Uterus (tissue), 4 donors: ENCODE measurements at places on chromosomes 7 and 10. TPM values are rescaled to one million over a fixed set of nuclear protein-coding genes. Genes with fewer than 3 reads are reported as not detected.

Gene SLC35G1
- total RNA-seq, result 4.8 TPM

Gene EGR2
- total RNA-seq, result 1.5 TPM

GRCh38 chr10:3902809-3903410 is 117.9 kb upstream of the KLF6 start:
- DNase-seq, result no peak
- H3K27me3 ChIP-seq, result no peaks in the 10 kb centered on the region
- H3K36me3 ChIP-seq, result no peaks in the 10 kb centered on the region
- H3K4me3 ChIP-seq, result no peak overlapping the region
- no peaks in the 10 kb centered on the region for H3K4me1 ChIP-seq

- no peak overlapping the region for H3K27ac ChIP-seq
- no peaks in the 10 kb centered on the region for H3K4me1 ChIP-seq
- no peak overlapping the region for H3K4me3 ChIP-seq
- no peaks in the 10 kb centered on the region for H3K36me3 ChIP-seq
Measured at GRCh38 chr7:27615420-27616185, 47.1 kb downstream of the HIBADH start.

DNA sequence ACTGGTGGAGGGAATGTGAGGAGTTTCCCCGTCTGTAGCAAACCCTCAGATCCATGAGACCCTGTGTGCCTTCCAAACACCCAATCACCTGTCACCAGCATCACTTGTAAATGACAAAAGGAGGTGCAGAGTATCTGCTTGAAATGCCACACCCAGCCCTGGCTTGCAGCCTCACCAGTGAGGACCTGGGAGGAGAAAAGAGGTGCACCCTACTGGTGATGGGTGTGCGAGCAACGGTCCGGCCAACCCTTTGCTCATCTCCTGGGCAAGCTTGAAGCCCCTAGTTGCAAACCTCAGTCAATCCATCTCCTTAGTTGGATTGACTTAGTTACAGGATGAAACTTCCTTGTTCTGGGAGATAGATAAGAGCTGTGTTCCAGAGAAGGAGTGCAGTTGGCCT is 62.4 kb upstream of the WAPL start:
- no peak overlapping the region for H3K4me3 ChIP-seq
- no peaks in the 10 kb centered on the region for H3K4me1 ChIP-seq
- DNase-seq, result no peak
- no peaks in the 10 kb centered on the region for H3K27me3 ChIP-seq
- H3K36me3 ChIP-seq, result no peaks in the 10 kb centered on the region

DNA sequence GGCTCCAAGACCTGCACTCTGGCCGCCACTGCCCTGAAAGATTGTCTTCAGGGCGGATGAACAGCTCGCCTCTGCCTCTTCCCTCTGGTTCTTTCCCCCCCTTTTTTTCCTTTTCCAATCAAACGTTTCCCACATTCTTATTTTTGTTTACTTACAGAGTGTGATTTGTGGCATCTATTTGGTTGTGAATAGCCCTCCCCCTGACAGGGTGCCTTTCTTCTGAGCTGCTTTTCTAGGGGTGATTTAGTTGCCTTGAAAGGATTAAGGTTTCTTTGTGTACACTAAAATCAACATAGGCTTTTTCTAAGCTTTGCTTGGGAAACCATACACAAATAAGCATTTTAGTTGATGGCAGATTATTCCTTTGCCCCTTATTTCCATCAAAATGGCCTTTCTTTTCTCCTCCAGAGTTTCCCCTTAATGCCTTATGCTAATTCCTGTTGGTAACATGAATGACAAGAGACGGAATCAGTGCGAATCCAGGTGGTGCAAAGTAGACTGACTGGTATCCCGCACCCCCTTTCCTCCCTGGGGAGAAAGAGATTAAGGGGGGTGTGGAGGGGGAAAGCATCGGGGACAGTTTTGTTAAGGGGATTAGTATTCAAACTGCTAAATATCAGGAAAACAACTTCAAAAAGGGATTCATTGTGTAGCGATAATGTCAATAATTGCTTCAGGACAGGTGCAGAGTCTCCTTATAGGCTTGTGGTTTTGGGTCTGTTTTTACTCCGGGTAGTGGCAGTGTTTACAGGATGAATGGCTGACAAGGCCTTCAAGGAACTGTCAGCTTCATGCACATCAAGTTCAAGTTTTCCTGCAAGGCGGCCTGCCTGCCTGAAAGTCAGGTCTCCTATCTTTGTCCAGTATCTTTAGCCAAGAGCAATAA is 431.6 kb upstream of the GALNT17 start:
- H3K36me3 ChIP-seq, result no peaks in the 10 kb centered on the region
- H3K4me1 ChIP-seq, result no peaks in the 10 kb centered on the region
- H3K27me3 ChIP-seq, result no peaks in the 10 kb centered on the region
- no peak overlapping the region for H3K27ac ChIP-seq

GRCh38 chr10:43825984-43826383 is 177.3 kb upstream of the ZNF32 start:
- DNase-seq, result no peak
- H3K36me3 ChIP-seq, result no peaks in the 10 kb centered on the region
- H3K4me3 ChIP-seq, result no peak overlapping the region
- no peaks in the 10 kb centered on the region for H3K27me3 ChIP-seq

GRCh38 chr7:134083766-134084487 is 43.2 kb upstream of the LRGUK start:
- no peaks in the 10 kb centered on the region for H3K27me3 ChIP-seq
